ENCODE measurements at places on chromosomes 2 and 18. TPM values are rescaled to one million over a fixed set of nuclear protein-coding genes. Genes with fewer than 3 reads are reported as not detected.
A peak's percentile ranks its signal among the peaks of the same experiment; 100 is the strongest.

CRYBA2 gene
- total RNA-seq = not detected

DNA sequence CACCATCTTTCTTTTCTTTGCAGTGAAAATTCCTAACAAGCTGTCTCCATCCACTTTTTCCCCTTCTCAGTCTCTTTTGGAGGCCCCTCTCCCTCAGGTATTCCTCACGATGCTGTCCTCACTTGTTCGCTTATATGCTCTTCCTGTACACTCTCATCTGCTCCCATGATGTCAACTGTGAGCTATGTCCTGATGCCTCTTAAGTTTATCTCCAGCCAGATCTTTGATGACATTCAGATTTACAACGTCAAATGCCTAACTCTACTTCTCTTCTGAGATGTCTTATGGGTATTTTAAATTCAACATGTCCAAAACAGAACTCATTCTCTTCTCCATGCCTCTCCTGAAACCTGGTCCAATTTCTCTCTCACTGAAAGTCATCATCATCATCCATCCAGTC, 55.1 kb upstream of the SERTAD2 start:
- no peak for DNase-seq

STPG4 gene
- not detected for total RNA-seq

DNA sequence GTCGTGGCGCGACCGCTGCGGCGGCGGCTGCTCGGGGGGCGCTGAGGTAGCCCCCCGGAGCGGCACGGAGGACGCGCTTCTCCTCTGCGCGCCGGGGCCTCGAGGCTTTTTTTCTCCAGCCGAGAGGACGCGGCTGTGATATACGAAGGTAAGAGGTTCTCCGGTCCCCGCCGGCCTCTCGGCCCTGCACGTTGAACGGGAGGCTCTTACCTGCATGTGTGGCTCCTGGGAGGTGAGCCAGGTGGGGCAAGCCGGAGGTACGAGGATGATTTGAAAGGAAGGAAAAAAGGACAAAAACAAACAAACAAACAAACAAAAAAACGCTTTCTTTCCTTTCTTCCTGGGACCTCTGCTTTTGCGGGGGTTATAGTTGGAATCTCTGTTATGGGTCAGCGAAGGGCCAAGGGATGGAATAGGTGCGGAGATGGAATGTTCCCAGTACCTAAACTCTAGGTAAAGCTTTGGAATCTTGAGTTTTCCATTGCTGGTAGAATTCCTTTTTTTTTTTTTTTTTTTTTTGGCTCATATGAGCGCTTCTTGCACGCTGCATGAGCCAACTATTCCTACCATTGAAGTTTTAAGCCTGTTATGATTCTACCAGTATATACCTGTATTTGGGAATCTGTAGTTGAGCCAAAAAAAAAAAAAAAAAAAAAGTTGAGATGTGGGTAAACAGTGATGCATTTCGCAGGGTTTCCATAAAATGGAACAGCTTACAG, 674 bp downstream of the PTPN4 start:
- DNase-seq = peak; percentile 34

REG1B gene
- total RNA-seq = not detected

- DNase-seq = peak; percentile 48
Measured at GRCh38 chr2:8514796-8515758, 166.8 kb upstream of the ID2 start.

DNA sequence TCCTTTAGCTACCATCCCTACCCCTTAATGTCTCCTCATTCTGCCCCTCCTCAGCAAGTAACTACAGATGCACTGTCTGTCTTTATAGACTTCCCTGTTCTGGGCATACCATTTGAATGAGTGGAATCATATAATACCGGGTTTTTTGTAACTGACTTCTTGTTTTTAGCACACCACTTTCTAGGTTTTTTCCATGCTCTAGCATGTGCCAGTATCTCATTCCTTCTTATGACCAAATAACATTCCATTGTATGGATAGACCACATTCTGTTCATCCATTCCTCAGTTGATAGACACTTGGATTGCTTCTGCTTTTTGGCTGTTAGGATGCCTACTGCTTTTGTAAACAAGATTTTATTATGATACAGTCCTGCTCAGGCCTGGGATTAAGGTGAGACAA, 154.7 kb downstream of the TSN start:
- DNase-seq = no peak

DNA sequence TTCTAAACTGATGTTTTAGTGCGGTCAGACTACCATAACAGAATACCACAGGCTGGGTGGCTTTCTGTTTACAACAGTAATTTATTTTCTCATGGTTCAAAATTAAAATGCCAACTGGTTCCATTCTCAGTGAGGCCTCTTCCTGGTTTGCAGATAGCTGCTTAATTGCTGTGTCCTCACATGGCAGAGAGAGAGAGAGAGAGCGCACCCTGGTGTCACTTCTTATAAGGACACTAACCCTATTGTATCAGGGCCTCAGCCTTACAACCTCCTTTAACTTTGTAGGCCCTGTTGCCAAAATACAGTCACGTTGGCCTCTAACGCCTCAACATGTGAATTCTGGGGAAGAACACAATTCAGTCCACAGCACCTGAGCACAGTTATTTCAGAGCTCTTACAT, 37.5 kb upstream of the ZNF385B start:
- DNase-seq = no peak

GRCh38 chr18:63141778-63142176, 177.8 kb downstream of the BCL2 start:
- DNase-seq = no peak

GRCh38 chr18:50638884-50639420, 79.1 kb downstream of the MAPK4 start:
- DNase-seq = no peak

TUBB8B gene
- 0.46 TPM for total RNA-seq

Data from uterus (tissue), 4 donors.